ENCODE measurements at places on chromosomes 5 and 9. TPM values are rescaled to one million over a fixed set of nuclear protein-coding genes. Genes with fewer than 3 reads are reported as not detected.
A peak's percentile ranks its signal among the peaks of the same experiment; 100 is the strongest.

DNA sequence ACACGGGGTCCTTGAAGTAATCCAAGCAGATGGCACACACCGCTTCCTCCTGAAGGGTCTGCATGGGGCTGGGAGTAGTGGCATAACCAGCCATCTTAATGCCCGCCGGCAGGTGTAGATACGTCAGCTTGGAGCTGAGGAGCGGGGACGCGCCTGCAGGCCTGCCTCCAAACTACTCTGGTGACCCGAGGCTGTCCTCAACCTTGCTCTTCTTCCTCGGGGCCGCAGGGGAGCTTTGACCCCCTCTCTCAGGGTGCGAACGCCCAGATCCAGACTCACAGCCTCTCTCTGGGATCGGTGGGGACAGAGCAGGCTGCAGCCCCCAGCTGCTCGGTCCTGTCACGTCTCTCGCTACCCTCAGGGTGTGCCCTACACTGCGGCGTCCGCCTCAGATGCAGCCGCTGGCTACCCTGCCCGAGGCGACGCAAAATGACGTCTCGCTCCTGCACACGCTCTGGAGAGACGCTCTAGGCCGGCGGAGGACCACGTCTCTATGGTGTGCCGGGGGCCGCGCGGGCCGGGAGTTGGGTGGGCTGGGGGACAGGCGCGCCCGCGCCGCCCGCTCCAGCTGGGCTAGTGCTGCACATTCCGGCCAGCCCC is at the start of gene TRIM52:
Gene TRIM52 (minus strand): TSS at position 424 of the 600 bp plus-strand sequence. CDS start 330 bp downstream, at position 94.
- H3K27me3 ChIP-seq, result no peaks in the 10 kb centered on the region
- no peaks in the 10 kb centered on the region for H3K36me3 ChIP-seq
- H3K4me1 ChIP-seq, result peaks cover 6% of the 10 kb centered on the region
- peak within 1 kb of the TSS; percentile 86 for H3K4me3 ChIP-seq

DNA sequence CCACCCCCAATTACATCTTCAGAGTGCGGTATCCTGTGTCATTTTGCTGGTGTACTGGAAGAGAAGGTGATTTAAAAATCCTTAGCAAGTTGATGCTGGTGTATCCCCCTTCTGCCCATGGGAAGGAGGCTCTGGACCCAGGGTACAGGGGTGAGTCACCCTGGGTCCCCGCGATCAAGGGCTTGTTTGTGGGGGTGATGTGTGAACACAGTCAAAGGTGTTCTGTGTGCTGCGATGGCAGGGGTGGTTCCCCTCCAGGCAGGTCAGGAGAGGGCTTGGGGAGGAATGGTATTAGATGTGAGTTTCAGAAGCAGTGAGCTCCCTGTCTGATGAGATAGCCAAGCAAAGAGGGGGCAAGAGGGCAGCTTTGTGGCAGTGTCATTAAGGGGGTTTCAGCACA is 28.9 kb downstream of the OLFM1 start:
- H3K4me3 ChIP-seq, result no peak overlapping the region
- no peaks in the 10 kb centered on the region for H3K27me3 ChIP-seq
- DNase-seq, result no peak
- no peaks in the 10 kb centered on the region for H3K36me3 ChIP-seq
- H3K4me1 ChIP-seq, result no peaks in the 10 kb centered on the region
- H3K27ac ChIP-seq, result no peak overlapping the region

DND1 gene
- 26.2 TPM for total RNA-seq

GRCh38 chr9:83935276-83935935 is 14.2 kb upstream of the KIF27 start:
- no peaks in the 10 kb centered on the region for H3K36me3 ChIP-seq
- DNase-seq, result peak; percentile 67
- H3K27ac ChIP-seq, result peak overlapping the region; percentile 67
